ENCODE measurements at places on chromosomes 7 and 10.

DNA sequence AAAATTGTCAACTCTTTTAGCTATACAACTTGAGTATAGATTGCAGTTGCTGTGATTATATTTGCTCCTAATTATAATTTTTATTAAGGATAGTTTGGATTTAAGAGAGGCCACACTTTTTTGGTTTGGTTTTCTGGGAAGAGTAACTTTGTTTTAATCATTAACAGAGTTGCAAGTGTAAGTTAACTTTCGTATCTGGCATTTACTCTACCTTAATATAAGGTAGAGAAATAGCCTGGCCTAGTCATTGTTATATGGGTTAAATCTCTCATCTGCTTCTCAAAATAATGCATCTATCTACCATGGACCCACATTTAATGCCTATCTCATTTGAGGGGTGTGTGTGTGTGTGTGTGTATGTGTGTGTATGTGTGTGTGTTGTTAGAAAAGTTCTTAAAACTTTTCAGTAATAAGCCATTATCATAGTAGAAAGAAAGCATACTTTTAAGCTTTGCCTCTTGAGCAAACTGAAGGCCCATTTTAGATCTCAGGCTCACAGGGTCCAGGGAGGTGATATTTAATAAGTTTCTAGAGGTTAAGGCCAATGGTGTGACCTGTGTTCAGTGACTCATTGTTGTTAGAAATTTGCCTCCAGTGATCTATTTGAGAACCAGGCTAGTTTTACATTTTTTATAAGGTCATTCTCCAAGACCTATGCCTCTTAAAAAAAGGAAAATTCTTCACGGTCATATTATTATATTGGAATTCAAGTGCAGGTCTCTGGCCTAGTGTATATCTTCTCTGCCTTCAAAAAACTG lies 10.9 kb upstream of the TEX47 start:
- DNase-seq = no peak

- DNase-seq = no peak
Measured at GRCh38 chr10:125983161-125983560, 86.8 kb downstream of the FANK1 start.

DNA sequence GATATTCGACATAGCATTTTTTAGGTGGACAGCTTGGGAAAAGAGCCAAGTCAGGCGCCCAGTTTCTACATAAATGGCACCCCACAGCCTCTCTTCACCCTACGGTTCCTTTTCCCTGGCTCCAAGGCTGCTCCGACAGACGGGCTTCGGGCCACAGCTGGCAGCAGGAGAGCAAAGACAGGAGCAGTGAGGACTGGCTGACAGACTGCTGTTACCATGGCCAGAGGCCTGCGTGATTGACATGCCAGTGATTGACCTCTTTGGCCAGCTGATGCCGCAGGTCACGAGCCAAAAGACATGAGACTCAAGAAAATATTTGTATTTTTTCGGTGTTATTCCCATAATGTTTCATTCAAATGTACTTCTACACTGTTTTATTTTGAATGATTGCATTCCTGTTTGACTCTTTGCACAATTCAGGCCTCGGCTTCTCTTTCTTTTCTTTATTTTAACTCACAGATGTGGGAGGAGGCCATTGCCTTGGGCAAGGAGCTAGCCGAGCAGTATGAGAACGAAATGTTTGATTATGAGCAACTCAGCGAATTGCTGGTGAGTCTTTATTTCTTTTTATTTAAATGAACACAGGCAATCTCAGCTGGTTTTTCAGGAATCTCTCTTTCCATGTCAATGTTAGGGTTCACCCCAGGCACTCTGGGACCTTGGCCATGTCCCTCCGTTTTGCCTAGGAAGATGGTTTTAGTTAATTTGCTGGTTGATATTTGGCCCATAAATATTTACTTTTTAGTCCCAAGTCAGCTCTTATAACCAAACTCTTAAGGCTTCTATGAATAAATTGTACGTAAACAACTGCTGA lies 146.3 kb upstream of the NPS start:
- DNase-seq = no peak

GRCh38 chr7:134289423-134289822 lies 27.3 kb downstream of the SLC35B4 start:
- DNase-seq = no peak

- DNase-seq = no peak
Measured at GRCh38 chr10:63429281-63429680, 36.5 kb downstream of the JMJD1C start.

GRCh38 chr7:549066-549890 lies 29.6 kb upstream of the PDGFA start:
- DNase-seq = no peak

GRCh38 chr10:10110844-10111490 lies 906.7 kb upstream of the CELF2 start:
- DNase-seq = no peak

- no peak for DNase-seq
Measured at GRCh38 chr10:89738551-89739209, 37.3 kb downstream of the KIF20B start.

DNA sequence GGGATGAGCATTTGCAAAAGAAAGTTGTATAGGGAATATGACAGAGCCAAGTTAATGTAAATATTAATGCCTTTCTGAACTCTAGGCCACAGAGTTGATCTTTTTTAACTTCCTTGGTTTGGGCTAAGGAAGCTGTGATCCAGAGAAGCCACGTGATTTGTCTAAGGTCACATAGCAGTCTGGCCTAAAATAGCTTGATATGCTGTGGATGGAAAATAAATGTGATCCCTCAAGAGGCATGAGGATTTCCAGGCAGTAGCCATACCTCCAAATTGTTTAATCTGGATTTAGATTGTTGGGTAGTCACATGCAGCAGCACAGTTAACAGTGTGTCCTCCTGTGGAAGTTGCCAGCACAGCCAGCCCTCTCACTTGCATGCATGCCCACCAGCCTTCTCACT lies 165.7 kb upstream of the LANCL2 start:
- DNase-seq = no peak

DNA sequence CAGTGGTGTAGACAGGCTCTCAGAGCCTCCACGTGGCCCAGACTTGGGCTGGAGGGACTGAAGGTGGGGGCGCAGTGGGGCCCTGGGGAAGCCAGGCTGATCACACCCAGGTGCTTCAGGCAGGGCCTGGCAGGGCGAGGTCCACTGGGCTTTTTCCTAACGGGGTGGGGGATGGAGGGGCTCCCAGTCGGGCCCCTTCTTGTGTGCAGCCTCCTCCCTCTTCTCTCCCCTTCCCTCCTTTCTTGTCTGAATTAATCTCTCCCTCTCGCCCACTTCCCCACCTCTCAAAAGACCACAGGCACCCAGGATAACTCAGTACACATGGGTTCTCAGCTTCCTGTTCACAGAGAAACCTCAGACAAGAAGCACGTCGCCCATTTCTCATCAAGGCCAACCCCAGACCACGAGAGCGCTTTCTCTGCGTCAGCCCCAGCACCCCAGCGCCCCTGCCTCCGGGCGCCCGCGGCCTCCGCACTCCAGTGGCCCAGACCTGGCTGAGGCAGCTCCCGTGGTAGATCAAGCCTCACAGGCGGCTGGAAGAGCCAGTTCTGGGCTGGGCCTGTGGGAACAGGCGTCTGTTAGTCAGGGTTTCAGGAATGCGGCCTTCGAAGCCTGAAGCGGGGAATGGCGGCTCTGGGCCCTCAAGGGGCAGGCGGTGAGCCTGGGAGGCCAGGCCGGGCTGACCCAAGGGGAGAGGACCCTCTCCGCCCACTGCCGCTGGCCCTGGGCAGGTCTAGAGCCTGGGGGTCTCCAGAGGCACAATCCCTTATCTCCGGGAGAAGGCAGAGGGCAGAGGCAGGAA lies 50.6 kb downstream of the PWWP2B start:
- DNase-seq = no peak

DNA sequence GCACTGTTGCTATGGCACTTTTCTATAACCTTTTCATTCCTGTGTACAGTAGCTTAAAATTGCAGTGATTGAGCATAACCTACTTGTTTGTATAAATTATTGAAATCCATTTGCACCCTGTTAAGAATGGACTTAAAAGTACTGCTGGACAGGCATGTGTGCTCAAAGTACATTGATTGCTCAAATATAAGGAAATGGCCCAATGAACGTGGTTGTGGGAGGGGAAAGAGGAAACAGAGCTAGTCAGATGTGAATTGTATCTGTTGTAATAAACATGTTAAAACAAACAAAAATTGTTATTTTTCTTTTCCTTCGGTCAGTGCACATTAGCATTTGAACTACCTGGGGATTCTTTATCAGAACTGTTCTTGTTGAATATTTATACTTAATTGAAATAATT lies 57.1 kb upstream of the BAMBI start:
- no peak for DNase-seq

GRCh38 chr7:7596176-7596575 lies 29.5 kb downstream of the MIOS start:
- no peak for DNase-seq

- no peak for DNase-seq
Measured at GRCh38 chr7:2087744-2088143, 145.0 kb downstream of the MAD1L1 start.

DNA sequence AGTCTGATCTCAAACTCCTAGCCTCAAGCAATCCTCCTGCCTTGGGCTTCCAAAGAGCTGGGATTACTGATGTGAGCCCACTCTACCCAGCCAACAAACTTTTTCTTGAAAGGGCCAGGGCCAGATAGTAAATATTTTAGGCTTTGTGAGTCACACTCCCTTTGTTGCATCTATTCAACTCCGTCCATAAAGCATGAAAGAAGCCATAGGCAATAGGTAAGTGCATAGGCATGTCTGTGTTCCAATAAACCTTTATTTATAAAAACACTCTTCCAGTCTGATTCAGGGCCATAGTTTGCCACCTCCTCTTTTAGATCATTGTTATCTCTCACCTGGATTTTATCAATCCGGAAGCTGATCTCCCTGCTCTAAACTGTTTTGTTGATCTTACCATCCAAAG lies 105.6 kb upstream of the BMPER start:
- no peak for DNase-seq

DNA sequence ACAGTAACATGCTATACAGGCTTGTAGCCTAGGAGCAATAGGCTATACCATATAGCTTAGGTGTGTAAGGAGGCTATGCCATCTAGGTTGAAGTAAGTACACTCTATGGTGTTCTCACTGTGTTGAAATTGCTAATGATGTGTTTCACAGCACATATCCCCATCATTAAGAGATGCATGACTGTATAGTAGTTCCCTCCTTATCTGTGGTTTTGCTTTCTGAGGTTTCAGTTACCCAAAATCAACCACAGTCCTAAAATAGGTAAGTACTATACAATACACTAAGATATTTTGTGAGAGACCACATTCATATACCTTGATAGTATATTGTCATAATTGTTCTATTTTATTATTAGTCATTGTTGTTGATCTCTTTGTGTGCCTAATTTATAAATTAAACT lies 12.7 kb downstream of the FZD1 start:
- DNase-seq = no peak

DNA sequence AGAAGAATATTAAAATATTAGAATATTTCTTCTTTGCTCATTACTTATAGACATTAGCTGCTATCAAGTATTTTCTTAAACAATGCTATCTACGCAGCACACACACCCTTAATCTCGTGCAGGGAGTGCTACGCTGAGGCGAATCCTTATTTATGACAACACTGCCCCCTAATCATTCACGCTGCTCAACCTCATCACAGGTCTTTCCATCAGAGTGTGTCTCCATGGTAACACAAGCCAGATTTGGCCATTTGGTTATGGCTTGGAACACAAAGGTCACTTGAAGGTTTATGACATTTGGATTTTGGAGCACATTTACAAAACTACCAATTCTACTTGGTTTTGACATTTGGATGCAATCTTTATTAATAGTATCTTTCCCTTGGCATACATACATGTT lies 45.4 kb upstream of the MYO3A start:
- DNase-seq = no peak

DNA sequence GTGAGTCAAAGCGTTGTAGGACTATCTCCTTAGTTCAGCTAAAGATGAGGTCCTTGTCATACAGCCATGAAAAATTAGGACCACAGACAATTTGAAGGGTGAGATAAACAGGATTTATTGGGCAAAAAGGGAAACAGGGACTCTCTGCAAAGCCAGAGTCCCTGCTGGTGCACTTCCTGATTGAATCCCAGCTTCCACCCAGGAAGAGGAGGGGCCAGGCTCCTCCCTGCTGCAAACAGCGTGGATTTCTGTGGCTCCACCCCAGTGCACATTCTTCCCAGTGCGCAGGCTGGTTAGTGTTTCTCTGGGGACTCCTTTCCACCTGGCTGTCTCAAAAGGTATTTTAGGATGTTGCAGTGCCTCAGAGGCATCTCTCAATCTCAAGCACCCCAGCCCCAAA lies 165.4 kb upstream of the YAE1 start:
- no peak for DNase-seq

- DNase-seq = no peak
Measured at GRCh38 chr7:43431020-43431595, 151.8 kb upstream of the STK17A start.

- DNase-seq = no peak
Measured at GRCh38 chr7:106283501-106283830, 1.3 kb downstream of the NAMPT start.

GRCh38 chr7:31864646-31865045 lies 177.6 kb downstream of the PPP1R17 start:
- DNase-seq = no peak

- no peak for DNase-seq
Measured at GRCh38 chr7:16309129-16309528, 112.2 kb downstream of the CRPPA start.

DNA sequence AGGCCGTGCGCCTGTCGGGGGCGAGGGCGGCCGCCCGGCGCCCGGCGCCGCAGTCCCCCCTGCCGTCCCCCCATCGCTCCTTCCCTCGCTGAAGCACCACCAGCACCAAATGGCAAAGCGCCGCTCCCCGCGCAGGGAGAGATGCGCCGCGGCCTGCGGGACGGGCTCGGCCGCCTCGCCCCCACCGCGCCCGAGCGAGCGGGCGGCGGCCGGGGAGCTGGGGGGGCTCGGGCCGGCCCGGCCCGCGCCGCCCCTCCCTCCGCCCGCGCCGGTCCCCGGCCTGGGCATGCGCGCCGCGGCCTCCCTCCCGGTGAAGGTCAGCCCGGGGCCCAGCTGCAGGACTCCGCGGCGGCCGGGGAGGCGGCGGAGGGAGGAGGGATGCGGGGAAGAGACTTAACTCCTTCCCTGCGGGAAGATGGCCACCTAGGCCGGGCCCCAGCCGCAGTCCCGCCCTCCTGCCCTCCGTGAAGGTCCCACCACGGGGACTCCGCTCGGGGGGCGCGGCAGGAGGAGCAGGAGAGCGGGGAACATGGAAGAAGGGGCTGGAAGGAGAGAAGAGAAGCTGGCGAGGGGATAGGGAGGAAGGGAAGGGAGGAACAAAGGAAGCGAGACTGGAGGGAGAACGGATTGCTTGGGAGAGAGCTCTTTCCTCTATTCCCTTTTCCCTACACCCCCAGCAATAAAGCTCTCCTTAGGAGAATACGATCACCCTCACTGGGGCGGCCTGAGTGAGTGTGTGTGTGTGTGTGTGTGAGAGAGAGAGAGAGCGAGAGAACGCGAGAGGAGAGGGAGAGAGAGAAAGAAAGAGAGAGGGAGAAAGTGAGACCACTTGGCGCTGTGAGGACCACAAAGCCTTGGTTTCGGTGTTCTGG lies 3.4 kb upstream of the SMARCD3 start:
- DNase-seq = no peak

Data from NCI-H187 treated with DMSO at 0.1 percent for 48 hours (cell line).